Activated naive CD4-positive, alpha-beta T cell treated with Interleukin-2 at 50 U/mL for 16 hours (primary cell): ENCODE measurements at places on chromosomes 6 and 20.

DNA sequence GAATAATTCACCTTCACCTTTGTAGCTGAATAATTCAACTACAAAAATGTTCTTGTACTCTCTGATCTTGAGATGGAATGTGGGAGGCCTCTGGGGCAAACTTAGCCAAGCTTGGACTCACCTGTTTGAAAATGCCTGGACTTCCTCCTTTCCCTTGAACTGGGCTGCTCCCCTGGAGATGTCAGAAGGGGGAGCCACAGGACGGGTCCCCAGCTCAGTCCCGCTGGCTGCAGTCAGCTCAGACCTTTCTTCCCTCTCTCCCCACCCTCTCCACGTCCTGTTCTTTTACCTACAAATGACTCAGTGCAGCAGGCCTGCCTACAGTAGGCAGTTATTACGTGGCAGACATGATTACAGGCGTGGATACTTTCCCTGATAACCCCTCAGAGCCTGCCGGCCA is 131.5 kb upstream of the RALGAPA2 start:
- no peak for DNase-seq

DNA sequence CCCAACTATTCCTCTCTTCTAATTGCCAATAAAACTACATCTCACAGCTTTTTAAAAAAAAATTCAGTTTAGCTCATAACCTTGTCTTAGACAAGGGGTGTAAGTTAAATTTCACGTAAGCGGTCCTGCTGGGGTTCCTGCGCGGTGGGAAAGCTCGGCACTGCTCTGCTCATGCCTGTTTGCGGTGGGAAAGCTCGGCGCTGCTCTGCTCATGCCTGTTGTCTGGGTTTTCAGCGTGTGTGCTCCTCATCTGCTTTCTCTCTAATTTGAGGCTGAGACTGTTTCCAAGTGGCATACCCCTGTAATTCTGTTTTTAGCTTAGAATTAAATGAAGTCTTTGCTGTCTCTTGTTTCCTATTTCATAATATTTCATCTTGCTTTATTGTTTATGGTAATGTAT is 18.6 kb downstream of the ARID1B start:
- DNase-seq = no peak

DNA sequence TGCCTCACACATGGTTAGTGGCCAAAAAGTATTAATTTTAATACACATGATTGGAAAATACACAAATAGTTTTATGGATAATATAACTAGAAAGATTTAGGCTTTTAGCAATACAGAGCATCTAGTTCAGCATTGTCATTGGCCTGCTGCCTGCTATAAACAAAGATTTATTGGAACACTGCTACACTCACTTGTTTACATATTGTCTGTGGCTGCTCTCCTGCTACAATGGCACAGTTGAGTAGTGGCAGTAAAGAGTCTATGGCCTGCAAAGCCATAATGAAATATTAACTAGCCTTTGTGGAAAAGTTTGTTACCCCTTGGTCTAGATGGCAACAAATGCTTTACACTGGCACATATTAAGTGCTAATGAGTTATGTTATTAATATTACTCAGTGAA is 37.8 kb downstream of the ZNF451 start:
- DNase-seq = no peak

DNA sequence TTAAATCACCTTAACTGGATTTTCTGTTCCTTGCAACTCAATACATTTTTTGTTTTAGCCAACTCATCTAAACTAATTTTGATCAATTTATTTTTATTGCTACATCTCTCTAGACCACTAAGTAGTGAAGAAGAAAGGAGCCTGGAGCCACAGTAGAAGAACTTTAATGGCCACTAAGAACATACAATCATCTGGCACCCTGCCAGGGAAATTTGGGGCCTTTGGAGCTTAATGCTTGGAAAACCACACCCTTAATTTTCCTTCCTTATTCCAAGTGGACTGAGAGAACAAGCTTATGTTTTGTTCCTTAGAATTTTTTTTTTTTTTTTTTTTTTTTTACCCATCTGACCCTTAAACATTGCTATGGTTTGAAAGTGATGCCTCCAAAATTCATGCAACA is 12.0 kb upstream of the GMDS start:
- DNase-seq = no peak

DNA sequence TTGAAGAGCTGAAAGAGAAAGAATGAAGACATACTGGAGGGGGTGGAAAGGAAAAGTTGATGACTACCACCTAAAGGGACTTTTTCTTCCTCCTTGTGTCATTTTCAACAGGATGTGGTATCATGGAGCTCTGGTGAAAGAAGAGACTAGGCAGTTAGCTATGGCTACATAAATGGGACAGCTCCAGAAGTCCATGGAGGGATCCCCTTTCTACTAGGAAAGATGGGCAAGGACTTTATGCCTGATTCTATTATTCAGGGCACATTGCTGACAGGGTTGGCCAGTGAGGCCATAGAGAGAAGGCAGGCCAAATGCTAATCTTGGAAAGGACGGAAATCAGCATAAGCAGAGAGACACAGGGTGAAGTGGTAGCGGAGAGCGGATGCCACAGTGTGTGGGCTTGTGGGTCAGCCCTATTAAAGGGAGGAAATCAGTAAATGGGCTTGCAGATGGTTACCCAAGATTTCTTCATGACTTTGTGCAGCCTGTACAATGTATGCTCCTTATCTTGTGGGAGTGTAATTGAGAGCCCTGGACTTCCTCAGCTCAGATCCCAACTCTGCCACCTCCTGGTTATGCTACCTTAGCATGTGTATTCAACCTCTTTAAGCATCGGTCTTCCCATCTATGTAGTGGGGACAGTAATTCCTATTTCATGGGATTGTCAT is 77.4 kb upstream of the TMEM170B start:
- DNase-seq = no peak

- DNase-seq = no peak
Measured at GRCh38 chr20:59414936-59415623, 114.7 kb downstream of the EDN3 start.

GRCh38 chr20:11853359-11853758 is 64.3 kb upstream of the BTBD3 start:
- DNase-seq = no peak
